Hippocampal formation (tissue), 2 donors: ENCODE measurements at places on chromosomes 1 and 21.
A peak's percentile ranks its signal among the peaks of the same experiment; 100 is the strongest.

DNA sequence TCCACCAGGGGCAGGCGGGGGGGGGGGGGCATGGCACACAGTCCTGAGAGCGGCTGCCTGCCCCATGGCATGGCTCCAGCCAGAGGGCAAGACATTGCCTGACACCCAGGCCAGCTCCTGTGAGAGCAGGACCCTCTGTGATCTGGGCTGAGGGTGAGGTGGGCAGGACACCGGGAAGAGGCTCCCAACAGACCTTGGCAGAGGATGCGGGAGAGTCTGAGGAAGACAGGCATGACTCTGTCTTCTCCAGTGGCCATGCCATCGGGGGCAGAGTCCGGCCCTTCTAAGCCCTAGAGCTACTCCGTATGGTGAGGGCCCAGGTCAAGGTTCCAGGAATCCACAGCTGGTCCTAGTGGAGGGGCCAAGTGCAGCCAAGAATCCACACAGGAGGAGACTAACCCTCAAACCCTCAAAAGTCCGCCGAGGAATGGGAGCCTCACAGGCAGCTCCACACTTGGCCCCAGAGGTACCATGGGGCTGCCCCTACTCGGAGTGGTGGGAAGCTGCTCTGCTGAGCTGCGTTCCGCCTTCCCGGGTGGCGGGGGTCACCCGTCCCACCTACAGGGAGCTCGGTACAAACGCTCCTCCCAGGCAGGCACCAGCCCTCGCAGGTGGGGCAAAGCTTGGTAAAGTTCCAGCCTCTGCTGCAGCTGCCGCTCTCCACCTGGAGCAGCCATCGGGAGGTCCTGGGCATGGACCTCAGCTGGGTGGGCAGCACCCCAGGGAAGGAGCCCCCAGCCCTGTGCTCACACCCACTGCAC, 6.5 kb downstream of the ACTRT2 start:
- DNase-seq, result no peak

DNA sequence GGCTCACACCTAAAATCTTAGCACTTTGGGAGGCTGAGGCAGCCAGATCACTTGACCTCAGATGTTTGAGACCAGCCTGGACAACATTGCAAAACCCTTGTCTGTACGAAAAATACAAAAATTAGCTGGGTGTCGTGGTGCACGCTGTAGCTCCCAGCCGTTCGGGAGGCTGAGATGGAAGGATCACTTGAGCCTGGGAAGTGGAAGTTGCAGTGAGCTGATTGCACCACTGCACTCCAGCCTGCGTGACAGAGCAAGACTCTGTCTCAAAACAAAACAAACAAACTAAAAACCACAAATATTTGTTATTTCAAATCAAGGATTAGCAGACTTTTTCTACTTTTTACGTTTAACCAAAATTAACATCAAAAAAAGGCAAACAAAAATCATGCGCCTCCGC, 31.3 kb downstream of the INKA2 start:
- no peak for DNase-seq

GRCh38 chr1:15952317-15953258, 23.3 kb downstream of the ZBTB17 start:
- no peak for DNase-seq

GRCh38 chr1:237181743-237182317, 139.8 kb downstream of the RYR2 start:
- no peak for DNase-seq

DNA sequence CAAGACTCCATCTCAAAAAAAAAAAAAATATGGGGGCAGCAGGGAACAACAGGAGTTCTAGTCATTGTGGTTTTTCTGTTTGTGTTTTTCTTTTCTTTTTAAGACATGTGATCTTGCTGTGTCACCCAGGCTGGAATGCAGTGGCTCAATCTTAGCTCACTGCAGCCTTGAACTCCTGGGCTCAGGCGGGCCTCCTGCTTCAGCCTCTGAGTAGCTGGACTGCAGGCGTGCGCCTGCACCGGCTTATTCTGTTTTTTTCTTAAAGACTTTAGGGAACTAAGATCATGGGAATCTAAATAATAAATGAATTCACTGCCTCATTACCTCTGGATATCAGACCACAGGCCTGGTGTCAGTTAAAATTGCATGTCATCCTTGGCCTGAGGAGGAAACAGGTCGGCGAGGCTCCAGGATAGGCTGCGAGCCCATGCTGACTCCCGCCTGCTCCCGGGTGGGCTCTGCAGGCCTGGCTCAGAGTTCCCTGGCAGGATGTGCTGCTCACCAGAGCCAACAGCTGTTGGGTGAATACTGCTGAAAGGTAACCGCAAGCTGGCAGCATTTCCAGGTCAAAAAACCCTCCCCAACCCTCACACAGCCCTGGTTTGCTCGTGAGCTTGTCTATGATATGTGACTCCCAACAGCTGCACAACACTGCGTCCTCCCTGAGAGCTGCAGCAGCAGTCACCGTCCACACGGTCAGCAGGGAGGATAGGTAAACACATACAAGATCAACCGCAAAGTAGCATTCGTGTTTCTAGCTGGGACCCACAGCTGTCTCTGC, 58.1 kb downstream of the SCCPDH start:
- DNase-seq, result no peak

- DNase-seq, result peak; percentile 16
These were observed 1.6 kb downstream of the CA14 start for GRCh38 chr1:150259217-150259616.

DNA sequence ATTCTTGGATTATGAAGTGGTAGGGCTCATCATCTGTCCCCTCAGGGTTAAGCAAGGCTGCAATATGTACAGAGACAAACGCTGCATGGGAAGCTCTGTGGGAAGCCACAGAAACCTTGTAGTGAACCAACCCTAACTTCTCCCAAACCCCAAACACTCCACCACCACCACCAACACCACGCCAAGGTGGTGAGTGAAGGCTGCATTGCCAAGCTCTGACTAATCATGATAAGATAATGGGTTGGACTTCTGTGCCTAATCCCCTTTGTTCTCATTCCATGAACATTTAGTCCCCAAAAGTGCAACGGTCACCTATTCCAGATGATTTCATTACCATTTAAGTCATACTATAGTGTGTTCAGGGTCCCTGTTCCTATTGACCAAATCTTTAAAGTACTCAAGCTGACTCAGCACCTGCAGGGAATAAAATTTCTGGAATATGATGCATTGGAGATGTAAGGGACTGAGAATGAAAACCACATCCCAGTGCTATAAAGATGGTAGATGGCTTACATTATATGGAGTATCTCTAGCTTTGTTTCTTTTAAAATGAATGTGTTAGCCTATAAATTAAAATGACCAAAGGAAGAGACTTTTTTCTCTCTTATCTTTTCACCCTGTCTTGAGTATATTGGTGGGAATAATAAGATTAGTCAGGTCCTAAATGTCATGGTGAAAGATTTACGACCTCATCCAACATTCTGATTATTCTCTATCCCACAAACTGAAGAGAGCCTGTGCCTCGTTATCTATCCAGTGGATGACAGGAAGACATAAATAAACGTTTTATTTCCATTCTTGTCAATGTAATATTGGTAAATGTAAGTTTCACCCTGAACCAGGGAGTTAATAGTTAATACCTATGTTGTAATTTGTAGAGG, 22.6 kb upstream of the PLD5 start:
- no peak for DNase-seq

DNA sequence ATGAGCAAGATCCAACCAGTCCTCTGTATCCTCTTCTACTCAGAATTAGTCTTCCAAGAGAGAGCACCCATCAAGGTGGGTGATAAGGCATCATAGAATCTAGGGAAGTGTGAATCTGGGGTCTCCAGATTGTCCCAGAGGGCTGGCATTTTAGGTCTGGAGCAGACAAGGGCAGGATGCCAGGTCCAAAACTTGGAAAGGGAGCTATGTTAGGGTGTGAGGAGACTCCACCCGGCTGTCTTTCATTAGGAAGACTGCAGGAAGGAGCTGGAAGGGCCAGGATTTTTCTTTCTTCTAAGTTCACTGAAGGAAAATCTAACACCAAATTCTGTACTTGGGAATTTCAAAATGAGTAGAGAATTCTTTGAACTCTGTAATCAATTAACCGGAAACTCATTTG, 86.1 kb upstream of the BMP8A start:
- no peak for DNase-seq

DNA sequence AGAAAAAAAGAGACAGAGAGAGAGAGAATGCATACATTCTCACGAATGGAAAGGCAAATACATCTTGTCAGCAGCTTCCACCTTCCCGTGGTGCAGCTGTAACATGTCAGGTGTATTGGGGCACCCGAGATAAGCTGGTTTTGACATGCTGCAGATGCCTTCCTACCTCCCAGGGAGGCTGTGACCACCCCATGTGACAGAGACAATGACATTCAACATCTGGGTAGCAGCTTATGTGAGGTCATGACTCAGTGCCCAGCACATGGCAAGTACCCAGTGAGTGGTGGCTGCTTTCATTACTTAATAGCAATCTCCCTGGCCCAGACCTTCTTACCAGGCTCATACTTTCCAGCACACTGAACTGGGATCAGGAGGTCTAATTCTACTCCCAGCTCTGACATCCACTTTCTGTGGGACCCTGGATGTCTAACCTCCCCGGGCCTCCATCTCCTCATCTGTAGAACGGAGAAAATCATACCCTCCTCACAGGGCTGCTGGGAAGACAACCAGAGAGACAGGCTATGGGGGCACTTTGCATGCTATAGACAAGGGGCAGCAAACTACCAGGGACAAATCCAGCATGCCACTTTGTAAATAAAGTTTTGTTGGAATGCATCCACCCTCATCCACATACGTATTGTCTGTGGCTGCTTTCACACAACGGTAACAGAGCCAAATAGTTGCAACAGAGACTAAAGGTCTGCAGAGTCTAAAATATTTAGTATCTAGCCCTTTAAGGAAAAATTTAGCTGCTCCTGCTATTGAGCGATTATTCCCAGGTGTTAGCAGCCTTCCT, 38.5 kb upstream of the ZBTB40 start:
- DNase-seq, result no peak

- no peak for DNase-seq
These were observed 323.6 kb downstream of the MRPL39 start for GRCh38 chr21:25283720-25284119.

DNA sequence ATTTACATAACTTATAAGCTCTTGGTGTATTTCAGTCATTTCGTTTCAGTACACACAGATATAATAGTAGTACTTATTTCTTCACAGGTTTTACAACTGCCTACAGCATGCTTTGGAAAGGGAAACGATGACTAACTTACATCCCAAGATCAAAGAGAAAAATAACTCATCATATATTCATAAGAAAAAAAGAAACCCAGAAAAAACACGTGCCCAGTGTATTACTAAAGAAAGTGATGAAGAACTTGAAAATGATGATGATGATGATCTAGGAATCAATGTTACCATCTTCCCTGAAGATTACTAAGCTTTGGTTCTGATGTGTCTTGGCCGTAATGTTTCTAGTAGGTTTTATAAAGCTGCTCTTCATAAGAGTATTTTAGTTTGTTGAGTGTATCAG, 30.9 kb downstream of the TYW3 start:
- no peak for DNase-seq

DNA sequence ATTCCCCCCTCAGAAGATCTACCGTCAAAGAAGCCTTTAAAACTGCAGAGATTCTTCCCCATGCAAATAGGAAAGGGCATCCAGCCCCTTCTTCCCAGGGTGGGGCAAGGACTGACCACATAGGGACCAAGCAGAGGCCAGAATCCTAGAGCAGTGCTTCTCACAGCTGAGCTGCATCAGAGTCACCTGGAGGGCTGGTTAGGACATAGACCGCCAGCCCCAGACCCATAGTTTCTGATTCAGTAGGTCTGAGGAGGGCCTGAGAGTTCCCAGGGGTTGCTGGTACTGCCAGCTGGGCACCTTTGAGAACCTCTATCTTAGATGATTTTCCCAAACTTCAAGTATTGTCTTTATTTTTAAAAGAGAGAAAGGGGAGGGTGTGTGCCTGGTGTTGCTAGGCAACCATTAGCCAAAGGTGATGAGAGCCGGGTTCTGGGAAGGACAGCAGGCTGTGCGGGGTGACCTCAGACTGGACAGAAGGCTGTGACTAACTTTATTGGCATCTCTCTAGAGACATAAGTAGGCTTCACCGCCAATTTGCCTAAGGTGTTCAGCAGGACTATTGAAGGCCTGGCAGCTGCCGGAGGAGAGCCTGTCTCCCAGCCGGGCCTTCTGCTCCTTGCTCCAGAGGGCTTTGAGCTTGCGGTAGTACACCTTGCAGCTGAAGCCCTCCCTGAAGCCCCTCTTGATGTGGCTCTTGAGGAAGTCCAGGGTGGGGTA, 3.0 kb downstream of the SPATA46 start:
- DNase-seq, result no peak

DNA sequence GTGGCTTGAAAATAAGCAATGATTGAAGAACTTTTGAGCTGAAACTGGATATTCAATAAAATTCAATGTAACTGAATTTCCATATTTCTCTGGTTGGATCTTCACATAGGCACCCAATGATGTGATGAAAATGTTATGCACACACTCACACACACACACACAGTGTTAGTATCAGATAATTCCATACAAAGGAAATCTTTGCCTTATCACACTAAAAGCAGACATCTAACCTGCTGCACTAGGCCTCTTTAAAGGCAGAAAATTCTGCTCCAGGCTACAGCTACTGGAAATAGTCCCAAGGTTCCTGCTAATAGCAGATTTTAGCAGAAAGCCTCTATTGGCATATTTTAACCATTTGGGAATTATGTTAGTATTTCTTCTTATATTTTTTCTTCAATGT, 309.6 kb downstream of the COL11A1 start:
- no peak for DNase-seq

DNA sequence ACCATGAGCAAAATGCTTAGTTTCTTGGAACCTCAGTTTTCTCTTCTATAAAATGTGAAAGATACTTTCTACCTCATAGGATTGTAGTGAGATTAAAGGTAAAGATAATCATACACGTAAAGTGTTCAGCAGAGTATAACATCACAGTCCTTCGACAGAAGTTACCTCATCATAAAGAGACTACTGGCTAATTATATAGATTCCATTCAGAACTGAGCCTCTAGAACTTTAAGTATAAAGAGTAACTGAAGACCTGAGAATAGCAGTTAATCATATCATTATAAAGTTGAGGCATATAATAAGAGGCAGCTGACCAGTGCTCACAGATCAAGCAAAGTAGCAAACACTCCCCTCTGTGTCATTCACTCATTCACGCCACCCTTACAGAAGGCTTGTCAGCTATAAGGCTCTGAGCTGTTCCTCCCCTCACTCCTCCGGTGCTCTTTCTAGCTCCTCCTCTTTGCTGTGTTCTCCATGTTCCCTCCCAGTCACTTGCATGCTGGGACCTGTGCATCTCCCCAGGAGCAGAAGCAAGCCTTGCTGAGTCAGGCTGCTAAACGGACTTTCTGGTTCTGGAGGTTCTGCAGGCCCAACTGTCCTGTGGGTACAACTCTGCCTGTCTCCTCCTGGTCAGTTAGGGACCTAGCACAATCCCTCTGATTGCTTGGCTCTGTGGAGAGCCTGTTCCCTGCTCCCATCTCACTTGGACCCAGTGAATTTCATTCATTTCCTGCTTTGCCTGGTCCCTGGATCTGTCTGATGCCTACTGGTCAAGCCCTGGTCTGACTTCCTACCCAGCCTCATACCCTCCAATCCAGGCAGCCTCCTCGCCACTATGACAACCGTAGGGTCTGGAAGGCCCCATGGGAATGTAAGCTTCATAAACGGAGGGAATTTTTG, 28.3 kb upstream of the LY9 start:
- DNase-seq, result no peak
